ENCODE measurements at places on chromosomes 11 and 22.
A peak's percentile ranks its signal among the peaks of the same experiment; 100 is the strongest.

- no peak for DNase-seq
Observed at GRCh38 chr11:111444040-111444439, 65.0 kb upstream of the POU2AF1 start.

GRCh38 chr11:57645689-57646085 lies 4.0 kb downstream of the YPEL4 start:
- no peak for DNase-seq

DNA sequence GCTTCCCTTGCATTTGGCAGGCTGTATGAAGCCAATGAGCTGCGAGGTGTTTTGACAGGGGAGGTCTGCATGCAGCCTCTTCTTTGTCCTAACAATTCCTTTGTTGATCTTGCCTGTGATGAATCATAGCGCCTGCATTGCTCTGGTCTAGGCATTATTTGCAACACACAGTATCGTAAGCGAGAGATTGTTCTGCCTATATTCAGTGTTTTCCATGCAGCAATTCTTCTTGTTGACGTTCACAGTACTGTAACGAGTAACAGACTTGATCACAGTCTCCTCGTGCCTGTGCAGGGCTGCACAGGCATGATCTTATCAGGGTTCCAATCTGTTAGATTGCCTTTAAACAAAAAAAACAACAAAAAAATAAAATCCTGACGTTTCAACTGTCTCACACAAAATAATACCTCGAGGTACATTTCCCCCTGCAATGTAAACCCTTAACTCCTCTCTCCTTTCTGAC lies 13.9 kb upstream of the ADSL start:
- peak; percentile 40 for DNase-seq

DNA sequence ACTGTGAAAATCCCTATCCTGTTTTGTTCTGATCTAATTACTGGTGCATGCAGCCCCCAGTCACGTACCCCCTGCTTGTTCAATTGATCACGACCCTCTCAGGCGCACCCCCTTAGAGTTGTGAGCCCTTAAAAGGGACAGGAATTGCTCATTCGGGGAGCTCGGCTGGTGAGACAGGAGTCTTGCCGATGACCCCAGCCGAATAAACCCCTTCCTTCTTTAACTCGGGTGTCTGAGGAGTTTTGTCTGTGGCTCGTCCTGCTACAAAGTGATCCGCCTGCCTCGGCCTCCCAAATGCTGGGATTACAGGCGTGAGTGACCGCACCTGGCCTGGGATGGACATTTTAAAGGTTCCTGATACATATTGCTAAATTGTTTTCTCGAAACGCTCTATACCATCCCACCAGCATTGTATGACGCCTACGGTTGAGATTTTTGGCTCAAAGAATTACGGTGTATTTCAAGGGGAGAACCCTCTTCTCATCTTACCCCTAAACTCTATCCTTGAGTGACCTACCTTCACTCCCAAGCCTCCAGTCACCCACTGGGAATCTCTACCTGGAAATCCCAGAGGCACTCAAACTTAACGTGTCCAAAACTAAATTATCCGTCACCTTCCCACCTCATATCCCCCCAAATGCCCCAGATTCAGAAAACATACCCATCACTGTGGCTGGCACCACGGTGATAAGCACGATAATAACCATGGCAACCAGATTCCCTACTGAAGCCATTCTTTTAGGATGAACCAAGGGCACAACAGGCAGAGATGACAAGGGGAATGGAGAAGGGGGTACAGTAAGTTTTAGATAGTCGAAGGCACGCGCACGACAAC lies 789 bp upstream of the POLA2 start:
- no peak for DNase-seq

GRCh38 chr22:49660794-49661781 lies 166.6 kb downstream of the BRD1 start:
- DNase-seq = peak; percentile 10

GRCh38 chr22:33455036-33455435 lies 396.9 kb upstream of the SYN3 start:
- DNase-seq = no peak
